ENCODE measurements at places on chromosomes 3 and 15.

- no peak for DNase-seq
These were observed 5.2 kb upstream of the GOLIM4 start for GRCh38 chr3:168100777-168101492.

- DNase-seq = no peak
These were observed 314.3 kb downstream of the CHST2 start for GRCh38 chr3:143433787-143434378.

GRCh38 chr15:38072348-38073177 lies 138.1 kb downstream of the TMCO5A start:
- peak; percentile 42 for DNase-seq

- no peak for DNase-seq
These were observed at the start of gene SERPINI2 for GRCh38 chr3:167473863-167474262. TSS of gene SERPINI2 (minus strand) at chr3:167474042. CDS start at chr3:167471834, 2,208 bp downstream.

DNA sequence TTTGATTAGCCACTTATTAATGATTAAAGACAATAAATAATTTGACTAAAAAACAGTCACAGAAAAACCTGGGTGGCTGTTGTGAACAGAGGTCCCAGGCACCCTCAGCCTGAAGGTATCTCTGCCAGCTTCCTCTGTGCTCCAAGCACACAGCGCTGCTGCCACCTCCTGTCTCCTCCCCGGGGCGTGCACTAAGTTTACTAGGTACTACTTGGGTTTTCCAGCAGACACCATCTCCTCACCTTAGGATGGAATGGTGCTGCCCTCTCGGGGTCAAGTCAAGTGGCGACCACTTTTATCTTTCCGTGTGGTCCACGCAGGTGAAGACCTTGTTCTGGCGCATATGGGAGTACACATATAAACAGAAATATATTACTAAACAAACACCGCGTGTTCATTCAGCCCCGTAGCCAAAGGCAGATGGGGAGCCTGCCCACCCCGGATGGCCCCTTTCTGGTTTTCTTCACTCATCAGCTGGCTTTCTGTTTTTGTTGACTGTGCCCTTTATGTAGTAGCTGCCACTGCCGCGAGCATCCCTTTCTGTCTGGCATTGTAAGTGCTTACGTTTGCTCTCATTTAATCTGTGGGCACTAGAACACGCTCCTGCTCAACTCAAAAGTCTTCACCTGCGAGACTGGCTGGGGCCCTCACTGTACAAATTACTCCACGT lies 128.0 kb downstream of the LRIG1 start:
- DNase-seq = peak; percentile 7

GRCh38 chr3:58333206-58334012 lies 717 bp downstream of the PXK start:
- no peak for DNase-seq

DNA sequence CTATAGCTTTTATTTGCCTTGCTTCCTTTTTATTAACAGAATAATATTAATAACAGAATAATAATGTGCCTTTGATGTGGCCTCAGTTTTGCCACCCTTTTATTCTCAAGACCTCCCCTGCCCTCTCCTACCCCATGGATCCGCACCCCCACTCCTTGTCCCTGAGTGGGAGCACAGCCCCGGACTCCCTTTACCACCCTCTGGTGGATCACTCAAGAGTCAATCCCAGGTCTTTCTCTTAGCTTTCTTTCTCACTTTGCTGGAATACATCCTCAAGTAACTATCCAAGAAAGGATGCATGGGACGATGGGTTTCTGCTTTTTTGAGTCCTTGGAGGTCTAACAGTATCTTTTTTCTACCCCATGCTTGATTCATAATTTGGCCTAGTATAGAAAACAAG lies 63.4 kb downstream of the KLF13 start:
- no peak for DNase-seq

DNA sequence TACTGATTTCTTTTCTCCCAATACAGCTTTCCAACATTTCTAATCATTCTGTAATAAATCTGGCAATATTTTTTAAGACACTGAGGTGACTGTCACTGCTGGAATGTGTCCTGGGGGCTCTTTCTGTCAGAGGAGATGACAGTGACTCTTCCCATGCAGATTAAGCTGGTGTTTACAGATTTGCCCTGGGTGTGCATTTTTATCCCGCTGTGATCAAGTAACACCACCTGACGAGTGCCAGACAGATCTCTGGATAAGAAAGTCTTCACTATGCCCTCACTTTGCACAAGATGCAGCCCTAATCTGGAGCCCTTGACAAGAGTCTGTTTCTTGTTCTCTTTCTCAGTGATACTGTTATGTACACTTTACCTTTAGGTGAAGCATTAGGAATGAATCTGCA lies 477.7 kb downstream of the ZIC1 start:
- no peak for DNase-seq

GRCh38 chr3:194285024-194285849 lies 65.9 kb downstream of the CPN2 start:
- no peak for DNase-seq

GRCh38 chr15:65783872-65784271 lies 8.2 kb downstream of the DENND4A start:
- no peak for DNase-seq

- DNase-seq = no peak
These were observed 130.9 kb upstream of the CTDSPL start for GRCh38 chr3:37730825-37731224.

DNA sequence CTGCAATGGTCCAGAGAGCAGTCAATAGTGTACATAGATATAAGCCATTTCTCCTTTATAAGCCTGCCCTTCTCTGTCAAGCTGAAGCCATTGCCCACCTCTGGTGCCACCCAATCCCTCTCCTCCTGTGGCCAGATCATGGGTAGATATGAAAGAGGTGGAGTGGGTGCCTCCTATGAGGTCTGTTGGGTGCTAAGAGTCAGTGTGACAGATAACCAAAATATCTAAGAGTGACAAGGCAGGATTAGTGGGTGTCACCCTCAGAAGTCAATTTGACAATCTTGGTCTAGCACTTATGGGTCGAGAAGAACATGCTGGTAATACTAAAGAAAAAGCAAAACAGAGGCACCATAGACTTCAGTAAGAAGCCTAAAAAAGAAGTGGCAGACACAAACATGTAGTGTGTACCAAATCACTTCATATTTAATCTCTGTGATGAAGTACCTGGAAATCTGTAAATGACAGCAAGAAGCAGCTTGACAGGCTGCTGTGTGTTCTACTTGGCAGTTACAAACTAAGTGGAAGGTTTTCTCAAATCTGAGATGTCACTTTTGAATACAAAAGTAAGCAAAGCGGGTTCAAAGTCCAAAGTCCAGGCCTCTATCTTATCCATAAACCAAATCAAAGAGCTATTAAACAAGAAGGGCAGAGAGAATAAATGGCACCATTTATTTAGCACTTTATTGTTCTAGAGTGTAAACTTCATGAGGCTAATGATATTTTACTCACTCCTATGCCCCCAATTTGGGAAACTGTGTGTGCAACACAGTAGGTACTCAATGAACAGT lies 118.9 kb upstream of the EOMES start:
- no peak for DNase-seq

DNA sequence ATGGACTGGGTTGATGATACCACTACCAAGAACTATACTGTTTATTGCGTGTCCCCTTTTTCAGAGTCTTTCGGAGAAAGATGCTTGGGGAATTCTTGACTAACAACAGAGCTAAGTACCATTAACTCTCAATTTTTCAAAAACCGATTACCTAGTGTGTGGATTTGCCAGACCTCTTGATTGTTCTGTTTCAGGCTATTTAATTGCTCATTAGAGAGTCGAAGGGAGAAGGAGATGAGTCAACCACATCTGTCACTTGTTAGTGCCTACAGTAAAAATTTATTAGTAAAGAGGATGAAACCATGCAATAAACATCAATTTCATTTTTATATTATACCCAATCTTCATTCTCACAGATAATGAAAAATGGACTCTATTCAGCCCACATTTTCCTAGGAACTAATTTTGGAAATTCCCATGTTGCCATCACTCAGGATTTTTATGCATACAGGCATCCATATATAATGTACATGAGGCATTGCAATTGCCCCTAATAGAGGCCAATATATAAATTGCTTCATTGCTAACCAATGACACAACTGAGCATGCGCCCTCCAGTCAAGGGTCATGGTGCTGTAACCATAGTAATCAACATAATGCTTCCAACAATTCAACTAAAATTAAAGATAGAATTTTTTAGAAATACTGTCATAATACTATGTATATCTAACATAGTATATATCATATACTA lies 541.7 kb downstream of the TBL1XR1 start:
- no peak for DNase-seq

- DNase-seq = no peak
These were observed 61.5 kb downstream of the DPPA2 start for GRCh38 chr3:109254770-109255169.

- DNase-seq = no peak
These were observed 169.6 kb upstream of the LRTM1 start for GRCh38 chr3:55097441-55097840.

All from NCI-H1105 (cell line).